Fibroblast of skin of back (primary cell): ENCODE measurements at places on chromosomes 13 and 19.

DNA sequence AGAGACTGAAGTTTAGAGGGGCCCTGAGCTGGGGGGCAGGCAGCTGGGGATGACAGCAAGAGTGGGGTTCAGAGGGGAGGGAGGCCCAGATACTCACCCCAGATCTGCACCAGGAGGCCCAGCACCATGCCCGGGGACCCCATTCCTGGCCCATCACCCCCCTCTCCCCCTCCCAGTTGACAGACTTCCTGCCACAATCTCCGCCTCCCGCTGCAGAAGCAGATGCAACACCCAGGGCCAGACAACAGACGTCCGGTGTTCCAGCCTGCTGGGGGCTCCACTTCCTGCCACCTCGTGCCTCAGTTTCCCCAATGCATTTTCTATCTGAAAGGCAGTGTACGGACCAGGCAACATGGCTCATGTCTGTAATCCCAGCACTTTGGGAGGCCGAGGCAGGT is at the start of gene TMIGD2:
Gene TMIGD2, minus strand, starts transcription at position 147 of the 398 bp plus-strand sequence. Its CDS starts 4 bp downstream, at position 143.
- no peak for DNase-seq

GRCh38 chr13:110254151-110254679 is 52.7 kb downstream of the COL4A1 start:
- DNase-seq, result peak; percentile 70

- no peak for DNase-seq
These were observed 6.6 kb downstream of the PPP2R1A start for GRCh38 chr19:52196256-52196967.

GRCh38 chr19:49362048-49362928 is at the start of gene TEAD2:
TSS of gene TEAD2 (minus strand) at chr19:49362416. CDS start at chr19:49360075, 2,341 bp downstream.
- DNase-seq, result peak; percentile 72

- DNase-seq, result peak; percentile 34
These were observed 98.5 kb upstream of the PABPC3 start for GRCh38 chr13:24997367-24997967.

- DNase-seq, result no peak
These were observed 39.7 kb upstream of the SLC7A9 start for GRCh38 chr19:32909257-32909656.

GRCh38 chr19:4622695-4623421 is 16.5 kb upstream of the TNFAIP8L1 start:
- DNase-seq, result no peak

DNA sequence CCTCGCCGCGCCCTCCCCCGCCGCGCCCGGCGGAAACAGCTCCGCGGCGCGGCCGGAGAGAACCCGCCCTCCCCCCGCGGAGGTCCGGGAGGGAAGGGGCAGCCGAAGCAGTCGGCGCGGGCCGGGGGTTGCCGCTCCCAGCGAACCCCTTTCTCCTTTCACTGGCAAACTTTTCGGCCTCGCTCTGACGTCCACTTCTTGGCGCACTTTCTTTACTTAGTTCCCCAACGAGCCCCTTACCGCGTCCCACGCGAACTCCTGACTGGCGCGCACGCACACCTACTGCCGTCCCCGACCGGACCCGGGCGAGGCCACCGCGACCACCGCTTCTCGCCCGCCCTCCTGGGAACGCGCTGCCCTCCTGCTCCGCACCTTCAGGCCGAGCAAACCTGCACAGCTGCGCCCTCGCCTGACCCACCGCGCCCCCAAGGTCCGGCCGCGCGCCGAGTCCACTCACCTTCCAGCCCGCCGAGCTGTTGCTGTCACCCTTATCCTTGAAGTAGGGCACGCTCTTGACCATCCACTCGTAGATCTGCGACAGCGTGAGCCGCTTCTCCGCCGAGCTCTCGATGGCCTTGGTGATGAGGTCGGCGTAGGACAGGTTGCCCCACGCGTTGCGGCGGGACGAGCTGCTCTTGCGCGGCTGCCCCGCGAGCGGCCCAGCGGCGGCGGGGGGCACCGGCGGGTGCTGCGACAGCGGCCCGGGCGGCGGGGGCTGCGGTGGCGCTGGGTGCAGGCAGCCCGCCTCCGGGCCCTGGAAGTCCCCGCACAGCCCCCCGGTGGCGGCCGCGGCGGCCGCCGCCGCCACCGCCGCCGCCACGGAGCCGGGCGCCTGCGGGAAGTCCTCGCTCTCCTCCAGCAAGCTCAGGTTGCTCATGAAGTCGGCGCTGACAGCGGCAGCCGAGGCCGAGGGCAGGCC is 1.1 kb downstream of the FOXO1 start:
- peak; percentile 30 for DNase-seq

DNA sequence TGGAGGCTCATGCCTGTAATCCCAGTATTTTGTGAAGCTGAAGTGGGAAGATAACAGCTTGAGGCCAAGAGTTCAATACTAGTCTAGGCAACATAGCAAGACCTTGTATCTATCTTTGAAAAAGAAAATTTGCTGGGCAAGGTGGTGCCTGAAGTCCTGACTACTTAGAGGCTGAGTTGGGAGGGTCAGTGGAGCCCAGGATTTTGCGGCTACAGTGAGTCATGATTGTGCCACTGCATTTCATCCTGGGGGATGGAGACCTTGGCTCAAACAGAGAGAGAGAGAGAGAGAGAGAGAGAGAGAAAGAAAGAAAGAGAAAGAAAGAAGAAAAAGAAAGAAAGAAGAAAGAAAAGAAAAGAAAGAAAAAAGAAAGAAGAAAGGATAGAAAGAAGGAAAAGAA is 1872.3 kb upstream of the PCDH20 start:
- peak; percentile 27 for DNase-seq

GRCh38 chr13:59304596-59304995 is 859.1 kb downstream of the DIAPH3 start:
- DNase-seq, result no peak

DNA sequence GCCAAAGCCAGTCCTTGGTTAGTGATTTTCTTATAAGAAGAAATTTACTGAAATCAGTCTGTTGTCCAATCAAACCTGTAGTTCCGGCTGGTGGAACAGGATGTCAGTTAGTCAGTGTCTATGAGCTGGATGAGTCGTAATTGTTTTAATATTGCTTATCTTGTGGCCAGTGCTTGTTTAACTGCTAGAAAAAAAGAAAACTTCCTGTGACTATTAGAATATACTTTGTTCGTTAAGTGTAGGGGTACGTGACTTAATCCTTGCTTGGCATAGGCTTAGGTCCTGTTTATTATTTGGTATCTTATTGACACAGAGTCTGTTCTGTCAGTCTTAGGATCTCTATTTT is 1484.8 kb upstream of the MIR17HG start:
- peak; percentile 25 for DNase-seq

DNA sequence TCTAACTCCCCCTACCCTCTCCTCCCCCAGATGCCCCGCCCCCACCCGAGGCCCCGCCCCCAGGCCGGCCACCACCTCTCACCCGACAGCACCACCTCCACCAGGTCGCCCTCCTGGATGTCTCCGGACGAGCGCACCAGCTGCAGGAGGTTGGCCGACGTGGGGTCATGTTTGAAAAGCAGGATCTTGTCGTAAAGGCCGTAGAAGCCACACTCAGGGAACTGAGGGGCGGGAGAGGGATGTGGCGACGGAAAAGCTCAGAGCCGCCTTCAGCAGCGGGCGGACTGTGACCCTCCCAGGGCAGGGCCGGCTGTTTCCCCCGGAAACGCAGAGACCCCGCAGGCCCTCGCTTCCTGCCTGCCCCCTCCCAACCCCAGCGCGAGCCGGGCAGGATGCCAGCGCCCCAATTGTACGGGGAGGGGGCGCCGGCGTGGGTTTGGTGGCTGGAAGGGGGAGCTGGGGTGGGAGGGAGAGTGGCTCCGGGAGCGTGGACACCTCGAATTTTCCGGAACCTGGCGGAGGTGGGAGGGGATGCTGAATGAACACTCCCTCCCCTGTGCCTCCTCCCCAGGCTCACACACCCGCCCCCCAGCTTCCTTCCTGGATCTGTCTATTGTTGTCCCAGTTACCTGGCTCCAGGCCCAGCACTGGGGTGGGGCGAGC is 3.0 kb downstream of the PRKD2 start:
- DNase-seq, result peak; percentile 70

DNA sequence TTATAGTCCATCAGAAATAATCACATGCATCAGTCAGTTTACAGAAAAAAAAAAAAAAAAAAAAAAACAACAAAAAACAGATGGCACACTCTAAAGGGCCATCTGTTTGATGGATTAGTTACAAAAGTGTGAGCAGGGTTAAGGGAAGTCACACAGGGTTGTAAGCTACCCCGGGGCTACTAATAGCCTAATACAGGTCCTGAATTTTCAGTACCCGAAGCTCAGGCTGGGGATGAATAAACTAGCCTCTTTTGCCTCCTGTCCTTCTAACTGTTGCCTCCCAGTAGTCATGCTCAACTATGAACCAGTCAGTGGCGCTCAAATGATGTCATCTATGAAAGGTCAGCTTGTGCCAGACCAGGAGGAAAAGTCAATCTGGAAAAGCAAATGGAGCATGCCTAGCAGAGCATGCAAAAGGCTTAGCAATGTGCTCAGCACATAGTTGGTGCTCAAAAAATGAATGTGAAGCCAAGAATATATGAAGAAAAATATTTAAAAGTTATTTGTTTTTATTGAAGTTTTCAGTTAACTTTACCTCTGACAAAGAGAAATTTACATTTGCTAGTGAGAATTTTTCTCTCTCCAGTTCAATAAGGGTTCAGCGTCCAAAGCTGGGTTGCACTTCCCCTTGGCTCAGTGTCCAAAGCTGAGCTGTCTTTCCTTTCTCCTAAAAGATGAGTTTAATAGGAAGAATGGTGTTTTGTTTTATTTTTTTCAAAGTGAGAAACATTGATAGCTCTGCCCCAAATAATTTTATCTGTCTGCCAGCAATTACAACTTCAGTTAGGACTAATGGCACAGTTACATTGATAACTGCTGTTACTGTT is 30.8 kb upstream of the LRCH1 start:
- DNase-seq, result no peak

DNA sequence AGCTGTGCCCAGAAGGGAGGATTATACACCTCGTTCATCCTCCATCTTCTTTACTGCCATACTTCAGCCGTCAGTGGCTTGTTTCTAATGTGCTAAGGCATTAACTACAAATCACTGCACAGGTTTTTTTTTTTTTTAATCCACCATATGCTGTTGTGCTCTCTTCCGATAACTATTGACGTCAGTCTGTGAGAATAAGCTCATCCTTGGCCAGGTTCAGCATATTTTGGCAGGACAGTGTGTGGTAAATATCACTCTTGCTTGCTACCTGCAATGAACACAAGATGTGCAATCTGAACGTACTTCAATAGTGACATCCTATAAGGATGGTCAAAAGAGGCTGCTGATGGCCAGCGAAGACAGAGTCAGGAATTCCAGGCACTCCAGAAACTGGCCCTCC is 2030.7 kb upstream of the PCDH20 start:
- DNase-seq, result no peak

DNA sequence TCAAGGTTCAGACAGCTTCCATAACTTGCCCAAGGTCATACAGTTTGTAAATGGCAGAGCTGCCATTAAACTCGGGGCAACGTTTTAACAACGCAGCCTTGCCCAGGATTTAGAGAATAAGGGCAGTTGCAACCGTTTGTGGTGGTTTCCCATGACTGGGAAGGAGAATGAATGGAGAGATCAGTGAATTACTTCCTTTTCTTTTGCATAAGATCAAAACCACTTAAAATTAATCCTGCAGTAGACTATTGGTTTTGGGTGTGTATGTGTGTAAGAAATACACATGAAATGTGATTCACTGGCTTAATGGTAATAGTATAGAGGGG is 179.1 kb upstream of the MIR17HG start:
- DNase-seq, result no peak

DNA sequence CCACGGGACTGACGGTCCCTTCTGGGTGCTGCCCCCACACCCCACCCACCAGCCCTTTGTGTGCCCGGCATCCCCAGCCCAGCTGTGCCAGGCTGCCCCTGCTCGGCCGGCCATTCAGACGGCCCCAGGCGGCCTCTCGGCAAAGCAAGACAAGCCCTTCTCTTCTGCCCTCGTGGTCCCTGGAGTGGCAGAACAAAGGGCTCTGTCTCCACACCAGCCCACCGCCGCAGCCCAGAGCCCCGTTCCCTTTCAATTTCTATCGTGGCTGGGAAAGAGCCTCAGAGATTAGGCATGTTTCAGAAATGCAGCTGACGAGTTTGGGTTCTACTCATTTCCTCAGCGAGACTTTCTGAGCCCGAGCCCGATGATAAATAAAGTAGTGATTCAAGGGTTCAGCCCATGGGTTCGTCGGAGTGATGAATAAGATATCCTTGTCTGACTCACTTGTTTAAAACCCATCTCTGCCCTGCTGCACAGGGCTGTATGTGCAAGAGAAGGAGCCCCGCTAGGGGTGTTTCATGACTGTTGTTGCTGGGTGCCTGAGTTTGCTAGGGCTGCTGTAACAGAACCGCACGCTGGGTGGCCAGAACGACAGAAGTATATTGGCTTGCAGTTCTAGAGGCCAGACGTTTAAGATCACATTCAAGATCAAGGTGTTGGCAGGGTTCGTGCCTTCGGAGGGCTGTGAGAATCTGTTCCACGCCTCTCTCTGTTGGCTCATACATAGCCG is 4.3 kb downstream of the MYO9B start:
- peak; percentile 99 for DNase-seq

DNA sequence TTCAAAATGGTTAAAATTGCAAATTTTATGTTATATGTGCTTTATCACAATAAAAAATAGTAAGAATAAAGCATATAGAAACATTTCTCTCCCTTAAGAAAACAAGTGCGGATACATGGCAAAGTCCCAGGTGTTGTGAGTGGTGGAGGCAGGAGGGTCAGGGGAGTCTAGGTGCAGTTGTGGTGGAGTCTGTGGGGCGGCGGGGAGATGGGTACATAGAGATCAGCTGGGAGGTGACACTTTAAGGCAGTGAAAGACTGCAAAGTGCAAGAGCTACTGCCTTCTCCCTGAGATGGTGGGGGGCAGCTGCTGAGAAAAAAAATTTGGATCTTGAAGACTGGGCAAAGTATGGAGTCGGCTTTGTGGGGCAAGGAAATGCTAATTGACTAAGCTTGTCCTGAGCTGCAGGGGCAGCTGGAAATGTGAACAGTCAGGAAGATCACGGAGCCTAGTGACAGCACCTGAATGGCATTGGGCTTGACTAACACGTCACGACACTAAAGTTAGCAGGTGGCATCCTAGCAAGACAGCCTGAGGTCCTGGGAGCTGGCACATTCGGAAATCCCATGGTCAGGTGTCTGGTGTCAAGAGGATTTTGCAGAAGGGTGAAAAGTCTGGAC is 72.9 kb upstream of the IRS2 start:
- no peak for DNase-seq

- peak; percentile 87 for DNase-seq
These were observed at the start of gene CEBPG for GRCh38 chr19:33373453-33374235. TSS of gene CEBPG (plus strand) at chr19:33373709. CDS start at chr19:33379240, 5,531 bp downstream.

GRCh38 chr13:106484537-106485193 is 50.8 kb downstream of the EFNB2 start:
- DNase-seq, result no peak

DNA sequence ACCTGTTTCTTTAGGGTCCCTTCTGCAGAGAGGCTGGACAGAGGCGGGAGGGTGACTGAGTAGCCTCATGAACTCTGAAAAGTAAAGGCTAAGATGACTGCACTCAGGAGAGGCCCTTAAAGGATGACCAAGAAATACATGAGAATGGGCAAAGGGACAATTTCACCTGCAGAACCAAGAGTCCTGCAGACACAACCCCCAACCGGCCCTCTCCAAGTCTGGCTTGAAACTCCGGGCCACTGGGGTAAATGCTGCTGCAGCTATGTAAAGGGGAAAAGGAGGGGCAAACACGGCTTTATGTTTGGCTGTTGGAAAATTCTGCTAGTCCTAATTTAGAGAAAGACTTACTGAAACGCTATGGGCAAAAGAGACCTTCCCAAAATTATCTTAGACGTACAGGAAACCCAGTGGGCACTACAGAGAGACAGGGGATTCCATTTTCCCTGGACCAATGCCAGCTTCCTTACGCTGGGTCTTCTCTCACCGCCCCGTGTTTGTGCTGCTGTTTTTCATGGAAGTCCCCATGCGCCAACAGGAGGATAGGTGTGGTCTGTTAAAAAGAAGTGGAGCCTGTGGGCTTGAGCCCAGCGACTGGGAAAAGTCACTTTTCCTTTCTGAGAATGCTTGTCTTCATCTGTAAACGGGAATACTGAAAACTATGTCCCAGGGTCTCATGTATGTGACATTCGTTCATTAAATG is 10.6 kb downstream of the COL4A2 start:
- no peak for DNase-seq
